T-helper 2 cell treated with Interferon-gamma antibody and Interleukin-4, amounts not matched to agents 5 μg/mL and 100 μg/mL, for 36 hours (primary cell): ENCODE measurements at places on chromosomes 3 and 15.

DNA sequence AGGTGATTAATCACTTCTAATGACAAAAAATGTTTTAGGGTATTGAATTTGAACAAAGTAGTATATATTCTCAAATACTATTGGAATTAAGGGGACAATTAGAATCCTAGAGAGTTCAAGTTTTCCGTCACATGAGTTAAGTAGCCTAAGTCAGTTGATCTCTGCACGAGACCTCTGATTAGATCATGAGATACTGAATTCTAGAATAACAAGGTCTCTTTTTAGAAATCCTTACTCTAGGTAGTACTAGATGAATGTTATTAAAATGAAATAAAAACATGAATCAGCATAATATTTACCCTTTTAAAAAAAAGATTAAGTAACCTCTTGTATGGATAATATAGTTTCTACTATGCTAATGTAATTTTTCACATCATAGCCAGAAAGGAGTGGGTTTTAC, 43.4 kb downstream of the MYO5A start:
- no peak overlapping the region for H3K4me3 ChIP-seq
- H3K4me1 ChIP-seq: peaks cover 75% of the 10 kb centered on the region
- no peaks in the 10 kb centered on the region for H3K27me3 ChIP-seq
- H3K27ac ChIP-seq: no peak overlapping the region

- no peaks in the 10 kb centered on the region for H3K36me3 ChIP-seq
- H3K27ac ChIP-seq: no peak overlapping the region
- no peak overlapping the region for H3K4me3 ChIP-seq
- H3K27me3 ChIP-seq: peaks cover 18% of the 10 kb centered on the region
- no peak for DNase-seq
- H3K4me1 ChIP-seq: no peaks in the 10 kb centered on the region
Measured at GRCh38 chr3:131690800-131691199, 188.0 kb upstream of the MRPL3 start.

DNA sequence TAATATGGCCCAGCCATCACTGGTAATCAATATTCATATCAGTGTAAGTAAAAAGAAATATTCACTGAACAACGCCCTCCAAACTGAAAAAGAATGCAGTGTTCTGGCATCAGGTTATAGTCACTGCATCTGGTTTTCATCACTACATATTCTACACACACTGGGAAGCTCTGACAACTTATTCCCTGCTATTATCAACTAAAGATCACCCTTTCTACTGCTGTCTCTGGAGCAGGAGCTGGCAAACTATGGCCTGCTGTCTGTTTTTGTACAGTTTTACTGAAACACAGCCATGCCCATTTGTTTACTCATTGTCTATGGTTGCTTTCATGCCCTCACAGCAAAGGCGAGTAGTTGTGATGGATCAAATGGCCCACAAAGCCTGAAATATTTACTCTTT, 35.3 kb downstream of the TUBGCP4 start:
- peaks cover 65% of the 10 kb centered on the region for H3K36me3 ChIP-seq
- no peak overlapping the region for H3K27ac ChIP-seq
- no peaks in the 10 kb centered on the region for H3K27me3 ChIP-seq
- H3K4me1 ChIP-seq: peaks cover 9% of the 10 kb centered on the region
- H3K4me3 ChIP-seq: no peak overlapping the region

DNA sequence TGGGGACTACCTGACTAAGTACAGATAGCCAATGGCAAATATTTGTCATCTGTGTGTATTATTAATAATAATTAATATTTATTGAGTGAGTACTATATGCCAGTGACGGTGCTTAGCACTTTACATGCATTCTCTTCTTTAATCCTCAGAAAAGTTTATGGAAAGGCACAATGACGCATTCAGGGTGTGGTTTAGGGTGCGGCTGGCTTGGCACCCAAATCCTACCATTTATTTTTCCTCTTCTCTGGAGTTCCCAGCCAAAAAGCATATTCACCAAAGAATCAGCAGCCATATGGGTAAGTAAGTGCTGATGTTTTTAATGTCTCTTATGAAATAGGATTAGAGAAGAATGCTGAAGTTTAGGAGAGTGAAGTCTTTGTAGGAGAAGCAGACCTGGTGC, 140.4 kb upstream of the TP63 start:
- no peak overlapping the region for H3K4me3 ChIP-seq
- H3K36me3 ChIP-seq: no peaks in the 10 kb centered on the region
- no peaks in the 10 kb centered on the region for H3K27me3 ChIP-seq

DNA sequence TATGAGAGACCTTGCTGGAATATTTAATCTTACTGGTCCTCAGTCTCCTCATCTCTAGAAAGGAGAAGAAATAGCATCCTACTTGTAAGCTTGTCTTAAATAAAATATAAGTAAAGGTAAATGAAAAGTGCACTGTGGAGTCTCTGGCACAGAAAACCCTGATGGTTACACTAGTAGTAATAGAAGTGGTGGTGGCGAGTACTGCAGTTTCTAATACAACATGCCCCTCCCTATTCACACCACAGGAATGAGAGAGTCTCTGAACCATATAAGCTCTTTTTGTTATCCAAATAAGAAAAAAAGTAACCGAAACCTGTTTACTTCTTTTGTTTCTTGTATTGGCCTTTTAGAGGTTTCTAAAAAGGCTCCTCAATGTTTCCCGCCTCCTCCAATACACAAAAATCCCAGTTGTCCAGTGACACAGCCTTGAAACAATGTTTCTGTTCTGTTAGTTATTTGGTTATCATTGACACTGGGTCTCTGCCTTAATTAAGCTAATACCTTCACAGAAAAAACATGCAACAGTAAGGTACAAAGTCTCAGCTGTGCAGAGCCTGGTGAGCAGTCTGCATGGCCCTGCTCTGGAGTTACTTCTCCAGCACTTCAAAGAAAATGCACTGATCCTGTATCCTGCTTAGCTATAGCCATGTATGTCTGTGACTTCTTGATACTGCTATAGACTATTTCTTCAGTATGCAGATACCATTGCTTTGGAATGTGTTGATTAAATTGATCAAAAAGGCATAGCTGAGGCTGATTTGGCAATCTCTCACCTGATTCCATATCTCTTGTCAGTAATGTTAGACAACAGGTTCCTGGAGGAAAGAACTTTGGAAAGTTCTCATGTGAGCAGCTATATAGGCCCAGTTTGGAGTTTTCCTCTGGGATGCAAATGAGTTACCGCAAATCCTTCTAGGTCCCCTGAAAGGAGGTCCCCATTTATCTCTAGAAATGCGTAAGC, 315.6 kb upstream of the IL12A start:
- no peak overlapping the region for H3K27ac ChIP-seq
- H3K27me3 ChIP-seq: no peaks in the 10 kb centered on the region
- H3K36me3 ChIP-seq: no peaks in the 10 kb centered on the region
- no peaks in the 10 kb centered on the region for H3K4me1 ChIP-seq
- no peak overlapping the region for H3K4me3 ChIP-seq
- DNase-seq: no peak

DNA sequence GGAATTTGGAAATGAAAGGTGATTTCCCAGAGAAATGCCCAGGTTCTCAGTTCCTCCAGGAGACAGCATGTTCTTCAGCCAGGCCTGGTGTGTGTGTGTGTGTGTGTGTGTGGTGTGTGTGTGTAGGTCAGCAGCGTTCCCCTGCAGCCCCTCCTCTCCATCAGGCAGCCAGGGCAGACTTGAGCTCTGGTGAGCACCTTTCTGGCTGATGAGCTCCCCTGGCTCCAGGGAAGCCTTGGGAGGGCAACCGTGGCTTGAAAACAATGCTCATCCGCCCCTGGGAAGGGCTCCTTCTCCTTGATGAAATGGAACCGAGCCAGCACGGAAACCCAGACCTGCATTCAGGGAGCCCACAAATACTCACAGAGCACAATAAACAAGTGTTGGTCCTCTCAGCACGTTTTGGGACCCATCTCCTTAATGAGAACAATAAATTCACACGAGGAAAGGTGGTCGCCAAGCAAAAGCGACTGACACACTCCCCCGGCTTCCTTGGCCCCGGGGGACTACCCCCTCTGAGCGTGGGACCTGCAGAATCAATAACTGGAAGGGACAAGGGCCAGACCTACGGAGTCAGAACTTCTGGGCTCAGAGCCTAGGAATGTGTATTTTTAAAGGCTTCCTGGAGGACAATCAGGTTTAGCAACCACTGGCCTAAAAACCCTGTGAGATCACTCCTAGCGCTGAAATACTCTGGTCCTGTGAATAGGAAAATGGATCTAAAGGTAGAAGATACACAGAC, 38.6 kb upstream of the HES1 start:
- H3K4me3 ChIP-seq: no peak overlapping the region
- H3K27ac ChIP-seq: no peak overlapping the region
- H3K36me3 ChIP-seq: no peaks in the 10 kb centered on the region

DNA sequence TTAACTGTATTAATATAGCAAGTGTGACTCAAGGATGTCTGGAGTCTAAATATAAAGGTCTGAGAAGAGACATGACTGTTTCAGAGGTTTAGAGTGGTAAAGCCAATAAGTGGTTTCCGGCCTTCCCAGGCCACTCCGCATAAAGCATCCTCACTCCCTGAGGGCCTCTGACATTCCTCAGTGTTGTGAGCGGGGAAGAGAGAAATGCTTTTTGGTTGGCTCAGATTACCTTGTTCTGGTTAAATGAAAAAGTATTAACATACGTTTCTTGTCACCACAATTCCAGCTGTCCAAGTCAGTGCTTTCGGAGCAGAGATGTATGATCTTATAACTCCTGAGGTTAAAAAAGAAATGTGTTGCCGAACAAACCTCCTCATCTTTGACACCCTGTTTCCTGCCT, 103.8 kb downstream of the RBMS3 start:
- no peaks in the 10 kb centered on the region for H3K27me3 ChIP-seq
- H3K4me3 ChIP-seq: no peak overlapping the region
- no peak for DNase-seq
- no peaks in the 10 kb centered on the region for H3K4me1 ChIP-seq
- no peaks in the 10 kb centered on the region for H3K36me3 ChIP-seq

- no peaks in the 10 kb centered on the region for H3K36me3 ChIP-seq
- H3K27me3 ChIP-seq: peaks cover 64% of the 10 kb centered on the region
- no peak within 1 kb of the TSS for H3K27ac ChIP-seq
- peak; percentile 59 for DNase-seq
- peak within 1 kb of the TSS; percentile 79 for H3K4me3 ChIP-seq
Measured at GRCh38 chr3:160225176-160226025, at the start of gene C3orf80. C3orf80 (plus strand) TSS chr3:160225422; CDS start chr3:160225636, 214 bp downstream.

DNA sequence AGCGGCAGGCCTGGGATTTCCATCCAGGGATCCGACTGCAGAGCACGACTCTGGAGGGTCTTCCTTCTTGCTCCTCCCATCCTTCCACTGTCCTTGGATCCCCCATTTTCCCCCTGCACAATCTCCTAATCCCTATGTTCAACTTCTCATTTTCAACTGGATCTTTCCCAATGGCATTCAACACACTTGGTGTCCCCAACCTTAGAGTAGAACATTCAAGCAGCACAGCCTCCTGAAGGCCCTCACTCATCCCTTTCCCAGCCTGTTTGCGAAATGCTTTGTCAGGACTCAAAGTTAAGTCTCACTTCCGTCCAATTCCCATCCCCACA, 32.3 kb downstream of the RPN1 start:
- no peaks in the 10 kb centered on the region for H3K27me3 ChIP-seq
- H3K27ac ChIP-seq: peak overlapping the region; percentile 94
- H3K4me1 ChIP-seq: peaks cover 30% of the 10 kb centered on the region
- peaks cover 39% of the 10 kb centered on the region for H3K36me3 ChIP-seq
- no peak for DNase-seq

GRCh38 chr15:83926116-83926515, 272.2 kb downstream of the ADAMTSL3 start:
- peaks cover 4% of the 10 kb centered on the region for H3K36me3 ChIP-seq
- H3K4me1 ChIP-seq: peaks cover 31% of the 10 kb centered on the region
- DNase-seq: no peak

GRCh38 chr15:49490966-49491365, 67.9 kb downstream of the FGF7 start:
- H3K36me3 ChIP-seq: no peaks in the 10 kb centered on the region
- no peak for DNase-seq
- H3K4me1 ChIP-seq: no peaks in the 10 kb centered on the region

DNA sequence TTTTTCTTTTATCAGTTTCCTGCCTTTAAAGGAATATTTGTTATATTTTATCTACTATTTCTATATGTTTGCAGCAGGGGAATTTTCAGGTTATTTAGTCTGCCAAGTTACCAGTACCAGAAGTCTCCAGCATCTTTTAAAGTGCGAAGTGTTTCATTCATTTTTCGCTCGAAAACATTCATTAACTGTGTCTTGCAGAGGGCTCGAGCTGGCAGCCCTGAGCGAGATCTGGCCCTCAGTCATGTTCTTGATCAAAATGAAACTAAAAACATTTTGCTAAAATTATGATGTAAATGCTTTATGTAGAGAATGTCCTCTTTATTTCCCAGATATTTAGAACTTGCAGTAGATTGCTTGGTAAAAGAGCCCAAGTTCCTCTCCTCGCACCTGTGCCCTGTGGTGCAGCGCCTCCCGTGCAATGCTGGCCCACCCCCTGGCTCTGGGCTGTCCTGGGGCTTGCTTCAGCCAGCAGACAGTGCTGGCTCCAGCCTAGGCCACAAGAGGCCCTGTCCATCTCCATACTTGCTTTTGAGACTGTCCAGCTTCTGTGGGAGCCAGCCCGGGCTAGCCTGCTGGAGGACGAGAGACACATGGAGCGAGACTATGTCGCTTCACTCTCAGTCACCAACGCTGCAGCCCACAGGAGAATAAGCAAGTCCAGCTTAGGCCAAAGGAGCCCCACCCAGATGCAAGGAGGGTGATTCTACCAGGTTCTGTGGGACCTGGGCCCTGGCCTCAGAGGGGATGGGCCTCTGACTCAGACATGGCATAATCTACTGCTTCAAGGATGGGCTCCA, 71.9 kb upstream of the PRR23E start:
- no peaks in the 10 kb centered on the region for H3K27me3 ChIP-seq
- H3K27ac ChIP-seq: no peak overlapping the region
- H3K4me1 ChIP-seq: no peaks in the 10 kb centered on the region
- no peak overlapping the region for H3K4me3 ChIP-seq
- no peaks in the 10 kb centered on the region for H3K36me3 ChIP-seq

DNA sequence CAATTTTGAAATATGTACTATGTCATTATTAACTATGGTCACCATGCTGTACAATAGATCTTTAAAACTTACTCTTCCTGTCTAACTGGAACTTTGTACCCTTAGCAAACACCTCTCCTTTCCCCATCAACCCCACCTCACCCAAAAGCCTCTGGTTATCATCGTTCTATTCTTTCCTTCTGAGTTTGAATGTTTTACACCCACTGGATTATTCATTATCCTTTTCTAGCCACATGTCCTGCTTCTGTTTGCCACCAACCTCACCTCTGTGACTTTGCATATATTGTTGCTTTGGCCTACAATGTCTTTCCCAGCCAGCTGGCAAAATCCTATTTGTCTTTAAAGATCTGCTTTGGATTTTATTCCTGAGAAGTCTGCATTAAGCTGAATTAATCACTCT, 102.6 kb upstream of the TSPAN3 start:
- H3K36me3 ChIP-seq: peaks cover 5% of the 10 kb centered on the region
- no peak for DNase-seq
- H3K27me3 ChIP-seq: no peaks in the 10 kb centered on the region
- H3K4me3 ChIP-seq: no peak overlapping the region
- H3K27ac ChIP-seq: no peak overlapping the region
